ENCODE measurements at places on chromosomes 16 and 17. TPM values are rescaled to one million over a fixed set of nuclear protein-coding genes. Genes with fewer than 3 reads are reported as not detected.

DNA sequence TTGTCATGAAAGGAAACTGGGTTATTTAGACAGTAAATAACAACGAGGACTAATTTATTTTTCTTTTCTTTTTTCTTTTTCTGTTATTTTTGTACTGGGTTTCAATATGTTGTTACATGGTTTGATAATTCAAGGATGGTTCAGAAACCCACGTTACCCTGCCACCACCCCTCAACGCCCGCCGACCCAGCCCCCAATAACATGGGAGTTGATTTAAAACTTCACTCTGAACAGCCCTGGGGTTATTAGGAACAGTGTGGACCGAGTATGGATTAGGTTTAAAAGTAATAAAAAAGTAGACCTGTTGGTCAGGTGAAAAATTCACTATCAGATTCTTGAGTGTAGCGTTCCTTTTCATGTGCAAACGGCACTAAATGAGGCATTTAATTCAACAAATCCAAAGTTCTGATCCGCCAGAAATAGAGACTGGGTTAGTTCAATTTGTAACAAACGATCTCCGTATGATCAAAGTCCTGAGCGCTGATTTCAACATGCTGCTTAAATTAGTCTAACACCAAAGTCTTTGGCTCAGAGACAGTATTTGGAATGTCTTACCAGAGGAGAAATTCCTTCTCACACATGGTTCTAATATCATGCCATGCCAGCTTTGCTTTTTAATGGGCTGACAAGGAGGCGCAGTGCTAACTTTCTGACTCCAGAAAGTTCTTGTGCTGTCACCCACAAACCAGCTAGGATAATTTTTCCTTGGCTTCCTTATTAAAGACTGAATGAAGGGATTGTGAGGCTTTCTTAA is 173.1 kb upstream of the IRX3 start:
- H3K27ac ChIP-seq: no peak overlapping the region
- H3K36me3 ChIP-seq: no peaks in the 10 kb centered on the region
- H3K4me1 ChIP-seq: no peaks in the 10 kb centered on the region
- H3K4me3 ChIP-seq: no peak overlapping the region

DNA sequence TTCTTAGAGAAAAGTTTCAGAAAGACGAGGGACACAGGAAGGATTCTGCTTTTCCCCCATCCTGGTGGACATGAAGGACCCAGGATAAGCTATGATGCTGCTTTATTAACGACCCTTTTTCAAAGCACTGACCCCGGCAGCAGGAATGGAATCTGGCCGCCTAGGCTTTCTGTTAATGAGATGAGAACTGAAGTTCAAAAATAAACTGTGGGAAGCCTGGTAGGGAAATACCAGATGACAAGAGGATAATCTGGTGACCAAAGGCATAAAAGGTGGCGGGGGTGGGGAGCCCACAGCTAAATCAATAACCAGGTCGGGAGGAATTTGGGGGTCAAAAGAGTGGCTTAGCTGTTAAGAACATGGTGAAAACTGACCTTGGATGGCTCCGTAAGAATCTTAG is 171.0 kb downstream of the XYLT1 start:
- H3K27me3 ChIP-seq: no peaks in the 10 kb centered on the region
- no peak for DNase-seq
- no peak overlapping the region for H3K27ac ChIP-seq
- H3K36me3 ChIP-seq: no peaks in the 10 kb centered on the region
- no peak overlapping the region for H3K4me3 ChIP-seq

- no peaks in the 10 kb centered on the region for H3K36me3 ChIP-seq
- no peak overlapping the region for H3K27ac ChIP-seq
- H3K4me1 ChIP-seq: no peaks in the 10 kb centered on the region
Measured at GRCh38 chr17:79330229-79330628, 255.6 kb downstream of the ENGASE start.

DNA sequence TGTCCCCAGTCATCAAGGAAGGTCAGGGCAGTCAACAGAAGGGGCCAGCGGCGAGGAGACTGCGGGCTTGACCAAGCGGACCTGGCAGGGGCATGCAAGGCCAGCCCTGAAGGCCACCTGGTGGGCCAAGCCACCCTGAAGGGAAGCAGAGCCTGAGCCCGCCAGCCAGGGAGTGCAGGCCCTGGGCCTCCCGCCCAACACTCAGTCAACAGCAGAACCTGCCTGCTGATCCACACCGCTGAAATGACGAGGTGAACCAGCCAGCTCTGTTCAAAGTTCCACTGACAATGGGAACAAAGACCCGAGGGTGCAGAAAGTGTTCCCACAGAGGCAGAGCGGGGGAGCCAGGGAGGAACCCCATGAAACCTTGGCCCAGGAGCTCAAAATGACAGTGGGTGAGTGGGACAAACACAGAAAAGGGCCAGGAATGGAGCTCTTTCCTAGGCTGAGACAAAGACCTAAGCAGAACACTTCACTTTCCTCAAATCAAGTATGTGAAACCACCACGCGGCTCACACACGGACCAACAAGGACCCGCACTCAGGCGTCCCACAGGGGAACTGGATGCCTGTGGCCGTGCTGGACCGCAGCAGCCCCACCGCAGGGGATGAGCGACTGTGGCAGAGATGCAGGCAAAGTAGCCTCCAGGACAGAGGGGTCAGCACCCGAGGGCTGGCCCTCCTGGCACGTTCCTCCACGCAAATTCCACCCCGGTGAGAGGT is 12.0 kb downstream of the AXIN1 start:
- H3K4me3 ChIP-seq: no peak overlapping the region
- no peak overlapping the region for H3K27ac ChIP-seq
- H3K4me1 ChIP-seq: no peaks in the 10 kb centered on the region
- no peaks in the 10 kb centered on the region for H3K36me3 ChIP-seq
- no peaks in the 10 kb centered on the region for H3K27me3 ChIP-seq

The CA5A gene
- not detected for total RNA-seq

The OR3A3 gene
- total RNA-seq: not detected

The DOK4 gene
- 16.9 TPM for total RNA-seq

- DNase-seq: no peak
- no peak overlapping the region for H3K27ac ChIP-seq
- H3K4me1 ChIP-seq: no peaks in the 10 kb centered on the region
- H3K4me3 ChIP-seq: no peak overlapping the region
Measured at GRCh38 chr17:56724664-56725063, 109.1 kb downstream of the C17orf67 start.

DNA sequence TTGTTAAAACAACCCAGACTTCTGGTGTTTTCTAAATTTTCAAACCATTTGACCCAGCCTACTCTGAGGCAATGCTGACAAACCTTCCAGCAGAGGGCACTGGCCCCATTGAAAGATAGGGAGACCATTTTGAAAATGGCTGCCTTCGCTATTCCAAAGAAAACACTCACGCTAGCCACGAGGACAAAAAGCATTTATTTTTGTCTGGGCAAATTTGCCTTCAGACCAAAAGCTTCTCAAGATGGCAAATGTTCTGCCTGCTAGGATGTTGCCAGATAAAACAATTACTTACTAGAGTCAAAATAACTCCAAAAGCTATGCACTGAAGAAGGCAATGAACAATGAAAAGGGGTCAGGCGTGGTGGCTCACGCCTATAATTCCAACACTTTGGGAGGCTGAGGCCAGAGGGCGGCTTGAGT is 296.7 kb upstream of the IRX5 start:
- H3K27me3 ChIP-seq: no peaks in the 10 kb centered on the region
- H3K4me1 ChIP-seq: no peaks in the 10 kb centered on the region
- no peaks in the 10 kb centered on the region for H3K36me3 ChIP-seq
- DNase-seq: peak; percentile 58
- H3K27ac ChIP-seq: no peak overlapping the region

The CD79B gene
- total RNA-seq: not detected

DNA sequence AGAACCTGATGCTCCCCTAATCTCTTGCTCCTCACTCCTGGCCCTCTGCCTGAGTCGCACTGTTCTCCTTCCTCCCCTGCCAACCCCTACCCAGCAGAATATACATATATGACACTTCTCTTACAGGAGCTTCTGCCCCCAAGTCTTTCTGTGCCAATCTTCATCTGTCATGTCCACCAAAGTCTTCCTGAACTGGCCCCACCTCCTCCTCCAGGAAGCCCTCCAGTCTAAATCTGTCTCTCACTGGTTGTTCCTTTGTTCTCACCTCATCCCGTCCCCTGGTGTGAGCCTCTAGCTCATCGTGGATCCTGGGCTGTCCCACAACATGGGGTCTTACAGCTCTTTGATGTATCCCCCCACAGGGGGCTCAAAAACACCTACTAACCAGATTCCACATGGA is 8.3 kb downstream of the CRHR1 start:
- no peak overlapping the region for H3K27ac ChIP-seq
- no peaks in the 10 kb centered on the region for H3K27me3 ChIP-seq
- no peak for DNase-seq

The CCL14 gene
- 43.0 TPM for total RNA-seq

DNA sequence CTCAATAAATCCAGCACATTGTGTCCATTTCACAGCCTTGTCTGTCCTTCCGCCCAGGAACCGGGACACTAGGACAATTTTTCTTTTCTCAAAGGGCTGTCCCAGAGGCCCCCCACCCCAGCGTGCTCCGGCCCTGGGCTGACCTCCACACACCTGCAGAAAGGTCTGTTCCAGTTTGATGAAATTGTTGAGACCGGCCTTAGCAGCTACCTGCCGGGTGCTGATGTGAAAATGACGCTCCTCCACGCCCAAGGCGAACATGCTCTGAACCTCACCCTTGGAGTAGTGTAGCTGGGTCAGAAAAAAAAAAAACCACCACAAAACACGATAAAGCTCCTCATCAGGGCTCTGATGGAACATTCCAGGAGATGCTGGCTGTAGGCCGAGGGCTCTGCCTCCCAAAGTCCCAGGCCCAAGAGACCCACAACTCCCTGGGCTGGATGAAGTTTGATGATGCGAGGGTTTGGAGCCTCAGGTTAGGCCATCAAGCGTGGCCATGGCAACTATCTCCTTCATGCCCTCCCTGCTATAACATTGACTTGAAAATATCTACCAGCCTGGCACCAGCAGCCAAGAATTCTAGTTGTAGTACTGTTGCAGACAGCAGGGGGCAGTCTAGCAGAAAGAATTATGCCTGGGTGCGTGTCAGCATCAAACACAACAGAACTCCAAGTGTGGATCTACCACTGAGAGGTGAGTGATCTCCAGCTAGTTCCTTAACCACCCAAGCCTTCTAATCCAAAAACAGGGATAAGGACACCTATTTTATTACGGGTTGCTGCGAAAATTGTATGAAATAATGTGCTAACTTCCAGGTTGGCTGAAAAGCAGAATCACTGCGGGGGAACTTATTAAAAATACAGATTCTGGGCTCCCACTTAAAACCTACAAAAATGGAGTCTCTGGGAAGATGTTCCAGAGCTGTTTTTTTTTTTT is 62.1 kb downstream of the RMI2 start:
- no peaks in the 10 kb centered on the region for H3K27me3 ChIP-seq
- H3K27ac ChIP-seq: no peak overlapping the region
- DNase-seq: peak; percentile 64
- H3K4me3 ChIP-seq: no peak overlapping the region

- no peak overlapping the region for H3K27ac ChIP-seq
- H3K27me3 ChIP-seq: no peaks in the 10 kb centered on the region
- H3K36me3 ChIP-seq: peaks cover 12% of the 10 kb centered on the region
- no peak for DNase-seq
- no peaks in the 10 kb centered on the region for H3K4me1 ChIP-seq
Measured at GRCh38 chr17:63768433-63768832, 5.0 kb downstream of the CCDC47 start.

The AMDHD2 gene
- total RNA-seq: 43.5 TPM

All from thyroid gland (tissue), 4 donors.